CD8-positive, alpha-beta T cell (primary cell): ENCODE measurements at places on chromosomes 6 and 20.
A peak's percentile ranks its signal among the peaks of the same experiment; 100 is the strongest.

- DNase-seq = no peak
Measured at GRCh38 chr20:50645253-50646068, 45.9 kb downstream of the RIPOR3 start.

DNA sequence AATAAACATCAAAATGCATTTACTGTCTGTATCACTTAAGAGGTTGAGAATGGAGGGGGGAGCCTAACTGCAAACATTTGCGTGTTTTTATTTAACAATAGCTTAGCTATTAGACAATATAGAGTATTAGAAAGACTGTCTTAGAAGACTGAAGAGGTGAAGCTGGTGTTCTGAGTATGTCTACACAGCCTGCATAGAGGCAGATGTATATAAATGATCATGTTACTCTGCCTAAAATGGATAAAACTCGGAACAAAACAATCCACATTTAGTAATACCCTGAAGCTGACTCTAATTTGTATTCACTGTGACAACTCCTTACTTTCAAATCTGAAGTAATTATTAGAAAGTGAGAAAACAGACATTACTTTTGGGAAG lies 181.9 kb downstream of the GMPR start:
- no peak for DNase-seq

DNA sequence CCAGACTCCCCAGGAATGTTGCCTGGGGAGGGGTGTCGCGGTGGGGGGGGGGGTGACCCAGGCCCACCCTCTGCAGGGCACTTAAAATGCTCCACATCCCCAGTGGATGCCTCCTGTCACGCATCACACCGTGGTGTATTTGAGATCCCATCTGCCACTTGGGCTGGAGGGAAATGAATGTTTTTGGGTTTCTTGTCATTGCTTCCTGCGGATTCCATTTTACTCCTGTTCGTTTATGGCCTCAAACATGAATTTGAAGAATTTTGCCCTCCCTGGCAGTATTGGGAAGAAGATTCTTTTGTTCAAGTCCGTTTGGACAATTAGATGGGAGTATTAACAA lies 544 bp upstream of the KHDC1 start:
- DNase-seq = no peak

- no peak for DNase-seq
Measured at GRCh38 chr6:75926293-75927168, 145.9 kb downstream of the IMPG1 start.

DNA sequence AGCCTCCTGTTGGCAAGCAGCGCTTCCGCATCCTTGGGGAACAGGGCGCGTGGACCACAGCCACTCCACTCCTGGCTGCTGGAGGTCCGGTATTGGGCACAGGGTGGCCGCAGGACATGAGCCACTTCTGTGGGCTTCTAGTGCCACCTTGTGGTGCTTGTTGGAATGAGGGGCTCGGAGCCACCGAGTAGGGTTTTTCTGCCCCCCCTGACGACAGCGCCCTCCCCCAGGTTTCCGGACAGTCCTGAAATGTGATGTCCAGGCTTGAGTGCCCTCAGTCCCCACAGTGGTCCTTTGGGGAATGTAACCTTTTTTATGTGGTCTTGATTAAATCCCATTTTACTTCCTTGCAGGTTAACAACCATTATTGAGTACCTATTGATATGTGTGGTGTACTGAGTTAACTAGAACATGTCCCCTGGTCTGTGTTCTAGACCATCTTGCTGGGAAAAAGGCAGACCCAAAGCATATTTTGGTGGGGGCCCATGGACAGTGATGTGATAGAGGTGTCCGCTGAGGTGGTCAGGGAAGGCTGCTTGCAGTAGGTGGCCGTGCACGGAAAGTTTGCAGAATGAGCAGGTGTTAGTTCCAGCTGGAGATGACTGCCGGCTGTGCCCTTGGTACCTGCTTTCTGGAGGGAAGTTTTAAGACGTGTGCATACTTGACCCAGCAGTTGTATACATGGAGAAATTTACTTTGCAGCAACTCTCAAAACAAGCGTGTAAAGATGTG lies 70.0 kb downstream of the PTPN1 start:
- peak; percentile 53 for DNase-seq

DNA sequence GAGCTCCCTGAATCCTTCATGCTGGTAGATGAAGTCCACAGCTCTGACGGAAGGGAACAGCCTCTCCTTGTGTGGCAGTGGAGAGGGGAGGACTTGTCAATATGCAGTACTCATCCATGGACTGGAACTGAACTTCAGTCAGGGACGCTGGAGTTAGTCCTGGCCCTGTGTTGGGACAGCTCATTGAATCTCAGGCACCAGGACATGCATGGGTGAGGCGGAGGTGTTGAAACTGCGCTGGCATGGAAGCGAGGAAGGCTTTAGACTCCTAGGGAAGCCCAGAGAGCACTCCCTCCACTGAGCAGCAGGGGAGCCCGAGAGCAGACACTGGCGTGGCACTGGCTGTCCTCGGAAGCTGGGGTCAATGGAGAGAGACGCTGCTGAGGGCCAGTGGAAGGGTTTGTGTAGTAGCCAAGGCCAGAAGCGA lies 161.3 kb upstream of the GGTLC1 start:
- DNase-seq = no peak

DNA sequence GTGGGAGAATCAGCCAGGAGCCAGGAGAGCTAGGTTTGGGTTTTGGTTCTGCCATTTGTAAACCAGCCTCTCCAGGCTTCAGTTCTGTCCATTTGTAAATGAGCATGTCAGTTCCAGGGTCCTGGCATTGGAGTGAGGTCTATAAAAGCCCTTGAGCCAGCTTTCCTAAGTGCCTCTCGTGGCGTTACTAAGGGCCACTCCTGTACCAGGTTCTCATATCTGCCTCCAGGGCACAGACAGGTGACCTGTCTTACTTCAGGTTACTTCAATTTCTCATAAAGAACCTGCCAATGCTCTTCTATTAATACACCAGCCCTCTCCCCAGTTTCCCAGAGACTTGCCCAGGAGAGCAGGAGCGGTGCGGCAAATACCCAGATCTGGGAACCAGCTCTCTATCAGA lies 101.9 kb downstream of the VEGFA start:
- no peak for DNase-seq

DNA sequence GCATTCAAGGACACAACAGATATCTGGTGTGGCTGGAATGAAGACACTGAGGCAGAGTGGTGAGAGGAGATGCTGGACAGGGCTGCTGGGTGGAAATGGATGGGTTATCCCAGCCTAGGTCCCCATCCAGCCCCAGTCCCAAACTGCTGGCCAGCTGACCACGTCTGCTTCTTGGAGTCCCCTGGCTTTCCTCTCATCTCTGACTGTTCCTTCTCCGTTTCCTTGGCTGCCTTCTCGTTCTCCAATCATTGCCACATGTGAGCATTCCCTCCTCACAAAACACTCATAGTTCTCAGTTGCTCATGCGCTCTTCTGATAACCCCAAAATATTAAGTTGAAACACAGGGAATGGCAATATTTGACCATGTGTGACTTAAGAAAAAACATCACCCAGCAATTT lies 31.5 kb downstream of the MAFB start:
- DNase-seq = no peak

DNA sequence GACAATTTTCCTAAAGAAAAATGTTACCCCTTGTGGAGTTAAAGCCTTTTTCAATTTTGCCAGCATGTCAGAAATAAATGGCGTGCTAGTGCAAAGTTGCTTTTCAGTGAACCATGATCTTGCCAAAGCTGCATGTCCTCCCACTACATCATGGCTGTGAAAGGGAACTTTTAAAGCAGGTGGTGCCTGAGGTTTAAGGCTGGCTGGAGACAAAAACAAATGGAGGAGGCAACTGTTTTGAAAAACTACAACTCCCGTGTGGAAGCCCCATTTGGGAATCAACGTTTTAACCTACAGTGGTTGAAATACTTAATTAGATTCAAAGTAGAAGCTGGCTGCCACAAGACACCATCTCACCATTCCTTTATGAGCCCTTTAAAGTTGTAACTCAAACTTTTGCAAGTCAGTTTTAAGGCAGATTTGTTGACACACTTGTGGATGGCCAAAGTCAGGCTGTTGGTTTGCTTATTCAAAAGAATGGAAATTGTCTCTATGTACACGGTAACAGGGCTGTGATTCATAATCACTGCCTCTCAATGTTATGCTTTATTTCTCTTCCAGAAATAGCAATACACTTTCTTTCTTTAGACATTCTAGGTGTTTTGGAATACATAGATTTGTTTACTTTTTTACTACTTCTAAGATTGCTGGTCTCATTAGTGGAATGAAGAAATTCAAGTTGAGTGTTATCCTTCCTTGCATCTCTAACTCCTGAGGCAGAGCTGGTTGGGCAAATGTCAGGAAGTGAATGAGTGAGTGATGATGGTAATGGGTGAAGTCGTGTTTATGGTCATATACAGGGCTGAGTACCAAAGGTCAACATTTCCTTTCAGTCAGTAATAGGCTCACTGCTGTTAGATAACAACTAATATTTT lies 196.4 kb upstream of the GMDS start:
- no peak for DNase-seq

GRCh38 chr6:105482227-105482844 lies 79.5 kb upstream of the PREP start:
- no peak for DNase-seq
